ENCODE measurements at places on chromosomes 2 and 18.

- H3K27ac ChIP-seq, result no peak overlapping the region
- H3K27me3 ChIP-seq, result peaks cover 14% of the 10 kb centered on the region
- H3K4me3 ChIP-seq, result no peak overlapping the region
- peak; percentile 70 for DNase-seq
- peaks cover 13% of the 10 kb centered on the region for H3K36me3 ChIP-seq
Observed at GRCh38 chr2:102094917-102095316, 47.6 kb upstream of the IL1R1 start.

DNA sequence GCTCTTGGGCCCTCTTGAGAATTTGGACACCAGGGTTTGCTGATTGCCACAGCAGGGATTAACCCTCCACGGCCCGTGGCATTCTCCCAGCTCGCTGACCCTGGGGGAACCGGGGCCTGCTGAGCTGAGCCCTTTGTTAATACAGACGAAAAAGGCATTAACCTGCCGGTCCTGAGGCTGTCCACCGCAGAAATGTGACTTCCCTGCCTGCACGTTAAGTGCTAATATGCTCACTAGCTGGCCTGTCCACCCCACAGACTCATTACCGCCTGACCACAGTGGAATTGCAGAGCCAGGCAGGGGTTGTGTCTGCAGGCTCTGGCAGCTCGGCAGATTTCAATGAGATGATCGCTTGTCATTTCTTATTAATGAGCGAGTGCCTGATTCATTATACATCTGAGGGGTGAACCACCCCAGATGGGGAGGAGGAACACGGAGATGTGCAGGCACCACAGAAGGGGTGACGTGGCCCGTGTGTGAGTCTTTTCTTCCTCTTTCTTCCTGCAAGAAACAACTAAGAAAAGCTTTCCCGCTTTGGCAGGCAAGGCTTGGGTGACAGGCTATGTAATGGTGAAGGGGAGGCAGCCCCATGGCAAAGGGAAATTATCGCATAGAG is 126.0 kb downstream of the GLI2 start:
- H3K36me3 ChIP-seq, result no peaks in the 10 kb centered on the region
- no peak overlapping the region for H3K27ac ChIP-seq
- no peak overlapping the region for H3K4me3 ChIP-seq
- peaks cover 6% of the 10 kb centered on the region for H3K27me3 ChIP-seq
- no peaks in the 10 kb centered on the region for H3K4me1 ChIP-seq

DNA sequence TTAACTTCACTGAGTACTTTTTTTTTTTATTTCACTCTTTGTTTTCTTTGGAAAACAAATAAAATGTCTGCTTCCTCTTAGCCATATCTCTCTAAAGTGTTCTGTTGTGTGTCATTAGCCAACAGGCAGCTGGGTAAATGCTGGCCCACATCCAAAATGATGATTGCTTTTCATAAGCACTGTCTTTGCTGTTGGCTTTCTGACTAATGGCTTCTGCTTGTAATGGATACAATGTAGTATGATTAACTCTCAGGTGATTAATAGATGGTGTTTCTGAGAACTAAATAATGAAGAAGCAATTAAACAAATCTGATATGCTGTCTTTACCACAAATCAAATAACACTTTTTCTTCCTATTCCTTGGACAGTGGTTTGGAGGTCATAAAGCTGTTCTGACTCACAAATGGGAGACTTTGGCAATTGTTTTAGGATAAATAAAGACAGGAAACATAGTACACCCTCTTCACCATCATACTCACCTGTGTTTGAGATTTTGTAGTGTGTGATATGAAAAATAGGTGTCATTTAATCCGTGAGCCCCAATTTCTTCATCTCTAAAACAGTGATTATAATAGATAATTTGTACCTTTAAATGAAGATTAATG is 888.4 kb downstream of the TSN start:
- no peak overlapping the region for H3K27ac ChIP-seq
- no peaks in the 10 kb centered on the region for H3K27me3 ChIP-seq
- no peak overlapping the region for H3K4me3 ChIP-seq
- no peak for DNase-seq

GRCh38 chr18:79395761-79396404 is at the start of gene NFATC1:
NFATC1 (plus strand) TSS chr18:79395930; CDS start chr18:79396225, 295 bp downstream.
- peak within 1 kb of the TSS; percentile 40 for H3K27ac ChIP-seq
- DNase-seq, result peak; percentile 88
- peaks cover 4% of the 10 kb centered on the region for H3K27me3 ChIP-seq
- peaks cover 5% of the 10 kb centered on the region for H3K36me3 ChIP-seq

- DNase-seq, result no peak
- H3K4me3 ChIP-seq, result no peak overlapping the region
- H3K27ac ChIP-seq, result no peak overlapping the region
- H3K36me3 ChIP-seq, result peaks cover 21% of the 10 kb centered on the region
- H3K4me1 ChIP-seq, result no peaks in the 10 kb centered on the region
Observed at GRCh38 chr2:128037649-128038048, 9.8 kb upstream of the SAP130 start.

GRCh38 chr18:50013363-50014138 is 181.4 kb downstream of the MYO5B start:
- no peak overlapping the region for H3K4me3 ChIP-seq
- peaks cover 15% of the 10 kb centered on the region for H3K27me3 ChIP-seq
- H3K27ac ChIP-seq, result no peak overlapping the region
- no peaks in the 10 kb centered on the region for H3K4me1 ChIP-seq
- DNase-seq, result no peak

DNA sequence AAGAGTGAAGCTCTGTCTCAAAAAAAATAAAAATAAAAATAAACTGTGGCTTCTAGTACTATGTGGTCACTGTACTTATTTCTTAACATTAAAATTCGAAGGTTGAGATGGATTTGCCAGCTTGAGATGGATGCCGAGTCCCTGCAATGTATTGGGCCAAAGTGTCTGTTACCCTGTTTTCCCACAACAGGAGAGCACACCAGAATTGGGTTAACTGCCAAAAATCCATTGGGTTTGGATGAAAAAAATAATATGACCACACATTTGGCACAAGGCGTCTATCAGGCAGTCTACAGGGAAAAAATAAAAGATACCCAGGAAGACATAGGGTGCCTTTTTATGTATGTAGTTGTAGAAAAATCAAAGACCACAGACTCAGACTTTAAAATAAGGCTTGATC is 19.2 kb upstream of the MAPRE3 start:
- no peak overlapping the region for H3K27ac ChIP-seq
- no peak overlapping the region for H3K4me3 ChIP-seq
- no peaks in the 10 kb centered on the region for H3K36me3 ChIP-seq
- no peaks in the 10 kb centered on the region for H3K4me1 ChIP-seq

DNA sequence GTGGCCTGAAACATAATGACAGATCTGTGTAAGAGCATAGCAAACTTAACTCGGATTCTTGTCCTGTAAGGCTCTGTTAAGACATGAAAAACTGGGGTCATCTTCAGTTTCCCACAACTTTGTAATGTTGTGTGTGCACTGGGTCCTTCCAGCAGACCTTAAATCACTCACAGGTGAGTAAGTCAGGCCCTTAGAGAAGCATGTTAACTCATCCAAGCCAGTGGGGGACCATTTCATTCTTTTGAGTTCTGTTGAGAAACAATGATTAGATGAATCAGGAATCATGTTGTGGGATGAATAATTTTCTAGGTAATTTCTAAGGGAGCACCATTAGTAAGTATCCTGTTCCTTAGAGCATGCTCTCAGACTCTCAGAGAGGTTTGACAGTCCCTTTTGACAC is 167.1 kb downstream of the ESCO1 start:
- DNase-seq, result no peak
- H3K4me3 ChIP-seq, result no peak overlapping the region
- H3K4me1 ChIP-seq, result no peaks in the 10 kb centered on the region
- H3K27ac ChIP-seq, result no peak overlapping the region
- H3K36me3 ChIP-seq, result no peaks in the 10 kb centered on the region

- H3K4me3 ChIP-seq, result no peak overlapping the region
- H3K27me3 ChIP-seq, result peaks cover 14% of the 10 kb centered on the region
- no peaks in the 10 kb centered on the region for H3K4me1 ChIP-seq
- H3K36me3 ChIP-seq, result no peaks in the 10 kb centered on the region
Observed at GRCh38 chr18:45165176-45165713, 450.0 kb upstream of the SLC14A2 start.

Measured in activated T-cell treated with anti-CD3 and anti-CD28 coated beads, Interleukin-2, amount 50 U/mL, for 72 hours (primary cell).